A172 (cell line): ENCODE measurements at places on chromosomes 16 and 17. TPM values are rescaled to one million over a fixed set of nuclear protein-coding genes. Genes with fewer than 3 reads are reported as not detected.

The RCVRN gene
- total RNA-seq = not detected in 2 replicates

DNA sequence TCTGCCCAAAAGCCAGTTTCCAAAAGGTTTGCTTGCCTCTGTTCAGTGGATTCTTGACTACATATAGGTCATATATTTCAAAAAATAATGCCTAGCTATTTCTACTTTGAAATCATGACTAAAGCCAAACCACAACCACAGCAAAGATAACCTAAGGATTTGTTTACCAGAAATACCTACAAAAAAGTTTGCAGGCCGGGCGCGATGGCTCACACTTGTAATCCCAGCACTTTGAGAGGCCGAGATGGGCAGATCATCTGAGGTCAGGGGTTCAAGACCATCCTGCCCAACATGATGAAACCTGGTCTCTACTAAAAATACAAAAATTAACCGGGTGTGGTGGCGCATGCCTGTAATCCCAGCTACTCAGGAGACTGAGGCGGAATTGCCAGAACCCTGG lies 15.2 kb downstream of the CARHSP1 start:
- no peak for DNase-seq

DNA sequence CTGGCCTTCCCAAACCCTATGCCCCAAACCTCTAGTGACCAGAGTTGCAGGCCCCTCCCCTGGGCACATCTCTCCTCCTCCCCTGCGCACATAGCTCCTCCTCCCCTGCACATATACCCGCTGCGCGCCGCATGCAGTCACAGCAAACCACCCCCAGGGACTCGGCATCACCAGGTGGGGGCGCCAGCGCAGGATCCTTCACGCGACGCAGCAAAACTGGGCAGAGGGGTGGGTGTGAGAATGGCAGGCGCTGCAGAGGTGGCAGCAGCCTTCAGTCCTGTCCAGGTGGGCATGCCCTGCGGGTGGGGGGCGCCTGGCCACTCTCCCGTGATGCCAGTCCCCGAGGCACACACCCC lies 5.6 kb downstream of the CORO6 start:
- DNase-seq = peak; percentile 10

DNA sequence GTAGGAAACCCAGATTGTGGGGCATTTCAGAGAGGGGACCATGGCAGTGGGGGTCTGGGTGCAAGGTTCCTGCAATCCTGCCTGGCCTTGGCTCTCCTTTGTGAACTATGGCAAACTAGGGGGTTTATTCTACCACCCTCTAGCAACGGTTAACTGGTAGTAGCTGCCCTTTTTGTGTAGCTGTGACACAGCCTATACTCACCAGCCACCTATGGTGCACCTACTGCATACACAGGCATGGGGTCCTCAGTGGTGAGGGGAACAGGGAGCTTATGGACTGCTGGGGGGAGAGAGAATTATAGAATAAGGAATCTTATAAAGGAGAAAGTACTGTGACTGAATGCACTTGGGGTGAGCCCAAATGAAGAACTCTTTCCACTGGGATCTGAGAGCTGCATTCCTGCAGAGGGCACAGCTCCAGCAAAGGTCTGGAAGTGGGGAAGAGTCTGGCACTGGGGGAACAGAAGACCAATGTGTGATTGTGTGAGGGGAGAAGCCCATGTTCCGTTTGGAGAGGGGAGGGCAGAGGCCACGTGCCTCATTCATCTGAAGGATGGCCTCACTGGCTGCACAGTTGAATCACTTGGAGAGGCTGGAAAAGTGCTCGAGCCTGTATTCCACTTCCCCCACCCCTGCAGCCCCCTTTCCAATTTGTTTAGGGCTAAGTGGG lies 2.1 kb downstream of the MT1X start:
- DNase-seq = no peak

DNA sequence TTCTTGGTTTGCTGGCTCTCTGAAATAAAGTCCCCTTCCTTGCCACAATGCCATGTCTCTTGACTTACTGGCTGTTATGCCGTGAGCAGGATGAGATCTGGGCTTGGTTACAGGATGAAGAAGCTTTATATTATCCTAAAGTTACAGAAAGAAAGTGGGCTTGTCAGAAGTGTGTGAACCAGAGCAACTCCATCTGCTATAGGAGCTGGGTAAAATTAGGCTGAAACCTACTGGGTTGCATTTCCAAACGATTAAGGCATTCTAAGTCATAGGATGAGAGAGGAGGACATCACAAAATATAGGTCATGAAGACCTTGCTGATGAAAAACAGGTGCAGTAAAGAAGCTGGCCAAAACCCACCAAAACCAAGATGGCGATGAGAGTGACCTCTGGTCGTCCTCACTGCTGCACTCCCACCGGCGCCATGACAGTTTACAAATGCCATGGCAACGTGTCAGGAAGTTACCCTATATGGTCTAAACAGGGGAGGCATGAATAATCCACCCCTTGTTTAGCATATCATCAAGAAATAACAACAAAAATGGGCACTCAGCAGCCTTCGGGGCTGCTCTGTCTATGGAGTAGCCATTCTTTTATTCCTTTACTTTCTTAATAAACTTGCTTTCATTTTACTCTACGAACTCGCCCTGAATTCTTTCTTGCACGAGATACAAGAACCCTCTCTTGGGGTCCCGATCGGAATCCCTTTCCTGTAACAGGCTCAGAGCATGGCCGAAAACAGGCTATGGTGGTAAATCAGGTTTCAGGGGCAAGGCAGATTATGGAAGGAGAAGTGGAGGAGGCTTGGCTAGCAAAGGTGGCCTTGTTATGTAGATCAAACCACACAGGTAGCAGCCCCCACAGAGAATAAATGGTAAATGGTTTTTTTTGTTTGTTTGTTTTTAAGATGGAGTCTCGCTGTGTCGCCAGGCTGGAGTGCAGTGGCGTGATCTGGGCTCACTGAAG lies 81.3 kb upstream of the C16orf82 start:
- DNase-seq = no peak
